ENCODE measurements at places on chromosomes 7 and 10. TPM values are rescaled to one million over a fixed set of nuclear protein-coding genes. Genes with fewer than 3 reads are reported as not detected.

Gene HOXA7
- total RNA-seq: 0.36 TPM

Gene STEAP2
- total RNA-seq: 6.1 TPM

Gene TRIM73
- 1.4 TPM for total RNA-seq

Gene ELFN1
- 10.5 TPM for total RNA-seq

Gene GTPBP4
- total RNA-seq: 33.8 TPM

DNA sequence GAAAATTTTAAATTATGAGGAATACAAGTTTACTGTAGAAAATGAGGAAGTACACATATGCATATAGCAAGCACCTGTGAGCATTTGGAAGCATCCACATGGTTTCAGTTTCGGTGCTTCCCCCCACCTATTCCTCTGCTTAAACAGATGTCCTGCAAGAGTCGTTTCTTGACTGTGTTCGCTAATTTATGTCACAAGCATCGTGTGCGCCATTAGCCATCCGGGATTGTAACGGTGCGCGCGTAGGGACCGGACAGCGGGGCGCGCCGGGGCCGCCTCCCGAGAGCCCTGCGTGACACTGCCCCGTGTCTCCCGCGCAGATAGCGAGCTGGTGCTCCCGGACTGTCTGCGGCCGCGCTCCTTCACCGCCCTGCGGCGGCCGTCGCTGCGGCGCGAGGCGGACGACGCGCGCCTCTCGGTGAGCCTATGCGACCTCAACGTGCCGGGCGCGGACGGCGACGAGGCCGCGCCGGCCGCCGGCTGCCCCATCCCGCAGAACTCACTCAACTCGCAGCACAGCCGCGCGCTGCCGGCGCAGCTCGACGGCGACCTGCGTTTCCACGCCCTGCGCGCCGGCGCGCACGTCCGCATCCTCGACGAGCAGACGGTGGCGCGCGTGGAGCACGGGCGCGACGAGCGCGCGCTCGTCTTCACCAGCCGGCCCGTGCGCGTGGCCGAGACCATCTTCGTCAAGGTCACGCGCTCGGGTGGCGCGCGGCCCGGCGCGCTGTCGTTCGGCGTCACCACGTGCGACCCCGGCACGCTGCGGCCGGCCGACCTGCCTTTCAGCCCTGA lies 90.9 kb downstream of the NEURL1 start:
- H3K27ac ChIP-seq: no peak overlapping the region
- H3K27me3 ChIP-seq: peaks cover 48% of the 10 kb centered on the region
- peaks cover 21% of the 10 kb centered on the region for H3K4me1 ChIP-seq
- no peak for DNase-seq
- peaks cover 13% of the 10 kb centered on the region for H3K36me3 ChIP-seq

GRCh38 chr7:51633596-51633995 lies 317.0 kb upstream of the COBL start:
- no peaks in the 10 kb centered on the region for H3K36me3 ChIP-seq
- peaks cover 7% of the 10 kb centered on the region for H3K27me3 ChIP-seq
- H3K27ac ChIP-seq: no peak overlapping the region
- no peaks in the 10 kb centered on the region for H3K4me1 ChIP-seq
- H3K4me3 ChIP-seq: no peak overlapping the region

GRCh38 chr10:117553815-117554172 lies 11.2 kb downstream of the EMX2 start:
- no peak overlapping the region for H3K4me3 ChIP-seq
- H3K27me3 ChIP-seq: peaks cover 97% of the 10 kb centered on the region
- H3K36me3 ChIP-seq: no peaks in the 10 kb centered on the region
- H3K27ac ChIP-seq: no peak overlapping the region
- H3K4me1 ChIP-seq: peaks cover 26% of the 10 kb centered on the region
